ENCODE measurements at places on chromosomes 13 and 19.

GRCh38 chr13:49635599-49636433, 7.5 kb downstream of the ARL11 start:
- peak; percentile 2 for DNase-seq

- peak; percentile 42 for DNase-seq
Observed at GRCh38 chr19:29667901-29668341, 2.7 kb downstream of the PLEKHF1 start.

- DNase-seq = no peak
Observed at GRCh38 chr19:10921910-10922637, 6.4 kb downstream of the YIPF2 start.

GRCh38 chr19:47036097-47036651, 12.2 kb downstream of the TMEM160 start:
- DNase-seq = no peak

- DNase-seq = no peak
Observed at GRCh38 chr13:68872338-68872737, 1235.3 kb upstream of the ATXN8OS start.

GRCh38 chr19:55620410-55621204, 3.8 kb downstream of the ZNF784 start:
- peak; percentile 31 for DNase-seq

DNA sequence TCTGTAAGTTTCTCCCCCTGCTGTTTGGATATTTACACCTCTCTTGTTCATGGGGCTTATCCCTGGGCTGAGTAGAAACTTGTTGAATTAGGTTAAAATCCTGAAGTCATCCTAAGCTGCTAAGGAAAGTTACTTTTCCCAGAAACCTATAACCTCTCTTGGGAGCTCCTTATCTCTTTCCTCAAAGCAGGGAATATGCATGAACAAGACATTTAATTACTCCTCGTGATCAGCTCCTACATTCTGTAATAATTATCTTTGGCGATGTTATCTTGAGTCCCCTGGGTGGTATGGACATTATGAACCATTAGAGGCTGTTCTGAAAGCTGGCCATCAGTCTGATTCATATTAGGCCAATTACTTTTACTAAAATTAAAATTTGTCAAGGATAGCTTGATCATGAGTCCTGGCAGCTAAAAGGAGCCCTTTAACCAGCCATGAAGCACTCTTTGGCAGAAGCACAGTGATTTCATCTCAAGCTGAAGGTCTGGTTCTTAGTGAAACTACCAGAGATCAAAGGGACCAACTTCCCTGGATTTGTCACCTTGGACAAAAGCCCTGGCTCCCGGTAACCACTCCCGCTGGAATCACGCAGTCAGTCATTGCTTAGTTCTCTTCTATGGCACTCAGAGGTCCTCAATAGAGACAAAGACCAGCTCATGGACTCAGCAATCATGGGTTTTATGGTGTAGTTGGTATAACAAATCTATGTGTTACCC, 811.8 kb downstream of the UQCRFS1 start:
- no peak for DNase-seq

- no peak for DNase-seq
Observed at GRCh38 chr13:36211567-36211966, 2.8 kb downstream of the SOHLH2 start.

- no peak for DNase-seq
Observed at GRCh38 chr19:47239152-47239551, 8.2 kb upstream of the BBC3 start.

DNA sequence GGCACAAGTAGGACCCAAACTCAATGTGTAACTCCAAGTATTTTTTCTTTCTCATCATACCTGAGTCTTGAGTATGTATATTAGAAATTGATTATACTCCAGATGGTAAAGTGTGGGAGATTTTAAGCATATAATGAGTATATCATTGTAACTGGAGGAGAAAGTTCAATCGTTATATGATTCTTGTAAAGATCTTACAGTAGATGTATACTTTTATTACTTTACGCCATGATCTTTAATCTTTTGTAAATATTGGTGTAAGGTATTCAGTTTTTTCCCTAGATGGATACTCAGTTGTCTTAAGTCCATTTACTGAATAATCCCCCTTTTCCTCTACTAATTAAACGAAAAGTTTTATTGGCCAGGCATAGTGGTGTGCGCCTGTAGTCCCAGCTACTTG, 25.2 kb downstream of the PAN3 start:
- no peak for DNase-seq

- no peak for DNase-seq
Observed at GRCh38 chr19:47094557-47095475, 18.8 kb downstream of the ZC3H4 start.

GRCh38 chr13:85544756-85545155, 254.5 kb downstream of the SLITRK6 start:
- no peak for DNase-seq

DNA sequence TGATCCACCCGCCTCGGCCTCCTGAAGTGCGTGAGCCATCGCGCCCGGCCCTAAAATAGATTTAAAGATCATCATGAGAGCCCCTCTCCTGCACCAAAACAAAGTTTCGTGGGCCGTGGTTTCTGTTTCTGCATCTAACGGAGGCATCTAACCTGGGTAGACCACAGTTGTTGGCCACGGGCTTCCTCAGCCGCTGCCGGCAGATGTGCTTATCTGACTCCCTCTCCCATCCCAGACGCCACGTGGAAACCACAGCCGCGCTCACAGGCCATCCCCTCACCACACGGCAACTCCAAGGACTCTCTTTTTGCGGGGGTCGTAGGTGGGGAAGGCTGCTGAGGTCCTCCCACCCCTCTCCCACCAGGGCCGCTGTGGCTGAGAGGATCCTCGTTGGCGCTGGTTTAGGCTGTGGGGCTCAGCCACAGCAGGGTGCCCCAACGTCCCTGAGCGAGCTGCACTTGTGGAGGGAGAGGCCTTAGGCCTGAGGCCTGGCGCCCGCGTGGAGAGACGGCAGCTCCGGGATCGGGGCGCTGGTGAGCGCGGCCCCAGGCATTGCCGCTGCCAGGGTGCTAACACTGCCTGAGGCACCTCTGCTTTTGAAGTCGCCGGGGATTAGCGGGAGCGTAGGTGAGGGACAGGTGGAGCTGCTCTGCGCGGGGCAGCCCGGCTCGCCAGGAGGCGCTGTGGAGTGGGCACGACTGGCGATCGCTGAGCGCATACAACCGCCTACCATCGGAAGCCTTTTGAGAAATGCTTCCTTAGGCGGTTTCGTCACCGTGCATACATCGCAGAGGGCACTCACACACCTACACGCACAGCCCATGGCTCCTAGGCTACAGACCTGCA, 8.9 kb downstream of the ZSCAN1 start:
- no peak for DNase-seq

- DNase-seq = no peak
Observed at GRCh38 chr13:107028751-107029150, 460.8 kb upstream of the ARGLU1 start.

DNA sequence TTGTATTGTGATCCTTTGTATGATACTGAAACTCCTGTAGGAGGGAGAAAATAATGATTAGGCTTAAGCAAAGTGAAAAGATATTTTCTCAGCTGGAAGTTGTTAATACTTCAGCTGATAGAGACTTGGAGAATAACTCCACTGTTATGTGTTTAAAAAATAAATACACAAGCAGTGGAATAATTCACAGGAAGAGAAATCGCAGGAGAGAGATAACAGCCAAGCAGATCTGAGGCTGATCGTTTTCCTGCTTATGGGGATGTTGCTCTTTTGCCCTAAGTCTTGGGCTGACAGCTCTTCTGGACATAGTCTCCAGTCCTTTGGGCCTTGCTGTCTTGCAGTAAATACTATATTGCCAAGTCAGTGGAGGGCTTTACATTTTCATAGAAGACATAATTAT, 93.3 kb downstream of the OLFM4 start:
- no peak for DNase-seq

GRCh38 chr13:61905054-61905453, 489.4 kb upstream of the PCDH20 start:
- DNase-seq = no peak

DNA sequence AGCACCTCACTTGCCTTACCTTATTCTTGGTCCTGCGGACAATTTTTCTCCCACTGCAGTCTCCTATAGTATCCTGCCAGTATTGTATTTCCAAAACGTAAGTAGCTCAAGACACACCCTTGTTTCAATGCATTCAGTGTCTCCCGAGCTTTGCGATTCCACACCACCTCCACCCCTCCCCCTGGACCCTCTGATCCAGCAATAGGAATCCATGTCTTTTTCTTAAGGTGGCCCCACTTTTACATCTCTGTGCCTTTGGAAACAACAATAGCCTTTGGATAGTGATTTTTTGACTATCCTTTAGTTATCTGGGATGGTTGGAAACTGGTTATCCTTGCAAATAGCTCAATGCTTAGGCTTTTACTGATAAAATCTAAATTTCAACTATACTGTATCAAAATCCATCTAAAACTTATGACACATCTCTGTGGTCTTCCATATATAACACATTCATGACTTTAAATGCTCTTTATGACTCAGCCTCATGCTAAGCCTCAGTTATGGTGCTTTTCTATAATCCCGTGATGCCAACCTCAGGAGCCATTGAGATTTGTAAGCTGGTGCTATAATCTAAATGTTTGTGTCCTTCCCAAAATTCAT, 27.1 kb downstream of the FAM216B start:
- no peak for DNase-seq

GRCh38 chr19:47239610-47240296, 8.8 kb upstream of the BBC3 start:
- no peak for DNase-seq

DNA sequence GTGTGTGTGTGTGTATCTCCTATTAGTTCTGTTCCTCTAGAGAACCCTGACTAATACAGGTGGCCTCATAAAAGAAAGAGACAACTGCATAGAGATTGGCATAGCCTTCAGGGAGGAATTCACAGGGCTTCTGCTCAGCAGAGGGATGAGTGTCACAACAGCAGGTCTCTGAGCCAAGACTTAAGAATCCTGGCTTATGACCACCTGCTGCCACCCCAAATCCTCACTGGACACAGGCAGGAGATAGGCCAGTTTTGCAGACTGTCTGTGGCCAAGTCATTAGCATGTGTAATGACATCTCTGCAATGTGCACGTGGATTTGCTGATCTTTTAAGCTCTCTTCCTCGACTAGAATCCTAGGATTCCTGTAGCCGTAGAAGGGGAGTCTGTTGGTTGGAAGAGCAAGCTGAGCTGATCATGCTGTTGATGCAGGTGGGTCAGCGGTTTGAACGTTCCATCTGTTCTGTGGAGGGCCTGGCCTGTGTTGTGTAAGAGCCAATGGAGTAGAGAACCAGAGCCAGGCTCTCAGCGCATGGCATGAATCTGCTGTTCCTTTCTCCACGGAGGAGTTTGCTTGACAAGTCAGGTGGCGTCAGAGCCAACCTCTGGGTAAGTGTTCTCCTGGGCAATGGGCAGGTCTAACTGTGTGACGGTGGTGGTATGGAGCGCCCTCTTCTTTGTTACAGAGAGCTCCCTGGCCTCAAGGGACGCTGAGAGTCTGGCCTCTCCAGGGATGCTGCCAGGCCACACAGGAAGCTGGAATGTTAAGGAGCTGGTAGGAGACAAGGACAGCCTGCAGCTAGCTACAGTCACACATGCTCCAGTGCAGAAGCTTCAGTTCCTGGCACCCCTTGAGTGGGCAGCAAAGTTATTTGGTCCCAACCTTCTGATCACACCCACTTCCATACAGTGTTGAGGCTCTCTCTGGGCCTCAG, 503.1 kb downstream of the FOXO1 start:
- DNase-seq = no peak

- DNase-seq = no peak
Observed at GRCh38 chr13:112248862-112249592, 127.1 kb upstream of the SPACA7 start.

DNA sequence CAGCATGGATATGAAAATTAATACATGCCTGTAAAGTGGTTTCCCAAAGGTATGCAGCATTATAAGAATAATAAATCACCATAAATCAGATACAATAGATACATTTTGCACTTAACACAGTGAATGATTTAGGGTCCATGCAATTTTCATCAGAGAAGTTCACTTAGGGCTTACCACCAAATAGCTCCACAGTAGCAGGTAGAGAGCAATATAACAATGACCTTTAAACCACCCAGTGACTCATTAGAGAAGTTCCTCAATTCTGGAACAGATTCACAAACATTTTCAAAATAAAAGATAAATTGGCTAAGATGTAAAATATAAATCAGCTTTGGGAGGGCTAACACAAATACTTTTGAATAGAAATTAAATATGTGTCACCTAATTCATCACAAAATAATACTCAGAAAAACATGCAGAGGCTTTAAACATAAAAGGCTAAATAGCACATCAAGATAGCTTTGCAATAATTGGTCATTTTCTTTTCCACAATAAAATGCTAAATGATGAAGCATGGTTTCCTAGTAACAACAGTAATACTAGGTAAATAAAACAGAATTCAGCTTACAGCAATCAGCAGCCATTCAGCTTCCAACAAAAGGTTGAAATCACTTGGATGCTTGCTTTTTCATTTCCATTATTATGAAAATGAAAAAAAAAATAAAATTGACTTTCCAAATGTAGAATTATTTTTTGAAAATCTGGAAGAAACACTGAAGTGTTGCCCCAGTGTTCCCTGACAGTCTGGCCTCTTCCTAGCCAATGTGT, 84.3 kb upstream of the NBEA start:
- no peak for DNase-seq

- DNase-seq = no peak
Observed at GRCh38 chr19:15120135-15121026, 13.2 kb downstream of the SYDE1 start.

DNA sequence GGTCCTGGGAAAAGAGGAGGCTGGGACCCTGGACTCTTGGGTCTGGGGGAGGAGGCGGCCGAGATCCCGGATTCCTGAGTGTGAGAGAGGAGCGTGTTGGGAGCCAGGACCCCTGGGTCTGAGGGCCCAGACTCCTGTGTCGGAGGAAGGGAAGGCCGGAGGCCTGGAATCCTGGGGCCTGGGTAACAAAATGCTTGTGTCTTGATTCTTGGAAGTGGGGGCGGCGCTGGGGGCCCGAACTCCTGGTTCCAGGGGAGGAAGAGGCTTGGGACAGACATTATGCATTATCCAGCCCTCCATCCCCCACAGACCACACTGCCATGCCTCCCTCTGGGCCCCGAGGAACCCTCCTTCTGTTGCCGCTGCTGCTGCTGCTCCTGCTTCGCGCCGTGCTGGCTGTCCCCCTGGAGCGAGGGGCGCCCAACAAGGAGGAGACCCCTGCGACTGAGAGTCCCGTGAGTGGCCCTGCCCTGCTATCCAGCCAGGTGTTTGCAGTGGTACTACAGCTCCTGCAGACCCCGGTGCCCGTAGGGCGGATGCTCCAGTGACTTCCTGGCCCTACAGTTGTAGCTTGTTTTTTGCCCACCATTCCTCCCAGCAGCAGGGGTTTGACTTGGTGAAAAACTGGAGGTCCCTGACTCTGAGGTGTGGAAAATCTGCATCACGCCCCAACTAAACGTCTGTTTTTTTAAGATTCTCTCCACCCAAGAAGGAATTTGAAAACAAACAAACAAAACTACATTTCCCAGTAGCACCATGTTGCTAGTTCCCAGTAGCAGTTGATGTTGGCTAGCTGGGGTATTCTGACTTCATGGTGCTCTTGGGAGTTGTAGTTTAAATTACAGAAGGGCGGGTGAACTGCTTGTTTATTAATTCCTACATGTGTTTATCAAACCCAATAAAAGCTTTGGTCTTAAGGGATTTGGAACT, 630 bp downstream of the NUCB1 start:
- DNase-seq = no peak

Measured in stimulated activated CD8-positive, alpha-beta memory T cell treated with anti-CD3 and anti-CD28 coated beads, Interleukin-7, amount 100 ng/mL, for 4 hours (primary cell).